Hippocampal formation (tissue), 2 donors: ENCODE measurements at places on chromosomes 12 and 14.

DNA sequence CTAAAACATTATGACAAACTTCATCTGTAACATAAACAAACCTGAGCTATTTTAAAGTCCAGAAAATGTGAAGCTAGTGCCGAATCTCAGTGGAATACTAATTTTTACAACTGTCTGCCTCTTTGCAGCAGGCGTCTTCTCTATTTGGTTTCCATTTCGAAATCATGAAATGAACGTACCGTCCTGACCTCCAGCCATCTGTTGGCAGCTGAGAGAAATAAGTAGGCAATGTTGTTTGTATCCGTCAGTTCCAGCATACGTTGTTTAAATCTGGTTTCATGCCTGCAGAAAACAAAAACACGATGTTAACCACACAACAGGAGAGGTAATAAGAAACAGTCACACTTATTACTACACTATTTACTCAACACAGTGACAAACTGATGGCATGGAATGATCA, 54.3 kb upstream of the KCNJ8 start:
- no peak for DNase-seq

- no peak for DNase-seq
Measured at GRCh38 chr14:103115845-103116572, 7.3 kb upstream of the TNFAIP2 start.

DNA sequence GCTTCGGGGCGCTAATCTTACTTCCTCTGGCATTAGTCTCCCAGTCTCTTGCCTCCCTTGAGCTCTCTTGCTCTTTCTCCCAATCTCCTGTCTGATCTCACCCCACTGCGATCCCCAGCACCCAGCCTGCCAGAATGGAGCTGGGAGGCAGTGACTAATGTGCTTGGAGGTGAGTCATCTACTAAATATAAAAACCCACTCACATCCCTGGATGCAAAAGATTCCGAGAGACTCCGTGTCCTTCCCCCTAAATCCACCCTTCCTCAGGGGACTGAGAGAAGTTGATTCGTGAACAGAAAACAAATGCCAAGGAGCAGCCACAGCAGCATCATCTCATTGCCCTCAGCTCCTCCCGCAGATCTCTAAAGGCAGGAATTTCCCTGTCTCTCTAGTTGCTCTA, 45.7 kb upstream of the KCNA5 start:
- DNase-seq, result no peak

DNA sequence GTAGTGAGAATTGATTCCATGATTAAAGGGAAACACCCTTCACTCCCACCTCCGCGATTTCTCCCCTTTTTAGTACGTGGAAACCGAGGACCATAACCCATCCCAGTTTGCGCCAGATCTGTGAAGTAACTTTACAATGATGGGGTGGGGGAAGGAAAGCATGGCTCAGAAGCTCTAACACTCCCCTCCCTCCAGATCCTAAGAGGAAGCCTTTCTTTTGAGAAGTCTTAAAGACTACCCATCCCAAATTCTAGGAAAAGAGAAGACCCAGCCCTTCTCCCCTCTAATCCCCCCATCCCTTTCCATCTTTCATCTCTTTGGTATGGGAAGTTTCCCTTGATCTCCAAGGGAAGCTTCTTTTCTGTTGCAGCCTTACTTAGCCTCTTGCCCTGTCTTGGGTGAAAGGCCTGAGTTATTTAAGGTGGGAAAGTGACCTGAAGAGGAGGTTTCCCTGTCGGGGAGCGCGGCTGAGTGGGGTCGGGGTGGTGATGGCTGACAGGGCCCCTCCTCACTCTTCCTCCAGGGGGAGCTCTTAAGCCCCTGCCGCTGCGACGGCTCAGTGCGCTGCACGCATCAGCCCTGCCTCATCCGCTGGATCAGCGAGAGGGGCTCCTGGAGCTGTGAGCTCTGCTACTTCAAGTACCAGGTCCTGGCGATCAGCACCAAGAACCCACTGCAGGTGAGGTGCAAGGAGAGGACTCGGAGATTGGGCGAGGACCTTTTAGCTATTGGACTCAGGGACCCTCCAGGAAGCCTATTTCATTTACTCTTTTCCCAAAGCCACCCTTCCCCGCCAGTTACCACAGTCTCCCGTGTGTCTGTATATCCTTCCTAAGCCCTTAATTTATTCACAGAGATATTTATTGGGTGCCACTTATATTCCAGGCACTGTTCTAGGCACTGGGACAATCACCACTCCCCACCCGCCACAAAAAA, 1.8 kb downstream of the MARCHF9 start:
- DNase-seq, result no peak

DNA sequence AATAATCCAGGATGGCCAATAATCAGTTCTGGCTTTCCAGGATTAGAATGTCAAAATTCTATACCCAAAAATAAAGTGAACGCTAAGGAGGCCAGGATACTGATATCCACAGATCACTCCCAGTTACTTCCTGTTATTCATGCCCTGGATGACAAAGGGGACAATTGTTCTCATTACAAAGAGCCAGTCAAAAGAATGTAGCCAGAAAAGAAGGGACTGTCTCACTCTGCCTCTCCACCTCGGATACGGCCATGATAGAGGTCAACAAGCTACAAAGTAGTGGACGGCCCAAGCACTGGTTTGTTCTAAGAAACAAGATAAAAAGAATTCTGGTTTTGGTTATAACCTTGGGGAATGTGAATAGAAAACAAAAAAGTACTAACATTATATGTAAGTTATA, 116.1 kb upstream of the ATF7IP start:
- no peak for DNase-seq

- DNase-seq, result no peak
Measured at GRCh38 chr12:2957816-2958431, 1.3 kb upstream of the TEAD4 start.

GRCh38 chr12:65100140-65100539, 21.0 kb downstream of the WIF1 start:
- DNase-seq, result no peak

GRCh38 chr12:131371401-131372170, 339.3 kb upstream of the SFSWAP start:
- DNase-seq, result no peak

DNA sequence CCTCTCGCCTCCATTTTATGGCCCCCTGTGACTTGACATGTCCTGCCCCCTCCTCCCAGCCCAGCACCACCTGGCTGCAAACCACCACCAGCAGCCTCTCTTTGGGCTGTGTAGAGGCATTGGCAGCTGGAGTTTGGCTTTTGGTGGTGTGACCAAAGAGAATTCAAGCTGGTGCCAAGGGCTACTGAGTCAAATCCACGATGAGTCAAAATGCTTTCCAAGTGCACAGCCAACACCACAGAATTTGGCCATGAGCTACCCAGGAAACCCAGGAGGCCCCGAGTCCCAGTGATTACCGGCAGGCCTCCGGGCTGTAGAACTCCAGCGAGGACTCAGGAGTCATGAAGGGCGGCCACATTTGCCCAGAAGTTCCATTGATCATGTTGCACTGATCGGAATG, 53.8 kb downstream of the SCARB1 start:
- DNase-seq, result no peak

DNA sequence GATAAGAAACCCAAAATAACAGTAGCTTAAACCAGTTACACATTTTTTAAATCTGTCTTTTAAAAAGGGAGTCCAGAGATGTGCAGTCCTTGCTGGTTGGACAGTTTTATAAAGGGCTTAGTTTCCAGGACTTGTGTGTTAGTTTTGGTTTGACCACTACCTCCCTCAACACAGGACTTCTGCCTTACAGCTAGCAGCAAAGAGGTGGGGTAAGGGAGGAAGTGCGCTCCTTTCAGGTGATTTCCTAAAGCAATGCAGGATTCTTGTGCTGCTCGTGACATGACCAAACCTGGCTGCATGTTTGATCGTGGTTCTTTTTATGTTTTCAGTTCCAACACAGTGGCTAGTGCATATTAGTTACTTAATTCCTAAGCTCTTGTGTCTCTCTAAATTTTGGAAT, 266.2 kb downstream of the TMTC2 start:
- DNase-seq, result no peak

DNA sequence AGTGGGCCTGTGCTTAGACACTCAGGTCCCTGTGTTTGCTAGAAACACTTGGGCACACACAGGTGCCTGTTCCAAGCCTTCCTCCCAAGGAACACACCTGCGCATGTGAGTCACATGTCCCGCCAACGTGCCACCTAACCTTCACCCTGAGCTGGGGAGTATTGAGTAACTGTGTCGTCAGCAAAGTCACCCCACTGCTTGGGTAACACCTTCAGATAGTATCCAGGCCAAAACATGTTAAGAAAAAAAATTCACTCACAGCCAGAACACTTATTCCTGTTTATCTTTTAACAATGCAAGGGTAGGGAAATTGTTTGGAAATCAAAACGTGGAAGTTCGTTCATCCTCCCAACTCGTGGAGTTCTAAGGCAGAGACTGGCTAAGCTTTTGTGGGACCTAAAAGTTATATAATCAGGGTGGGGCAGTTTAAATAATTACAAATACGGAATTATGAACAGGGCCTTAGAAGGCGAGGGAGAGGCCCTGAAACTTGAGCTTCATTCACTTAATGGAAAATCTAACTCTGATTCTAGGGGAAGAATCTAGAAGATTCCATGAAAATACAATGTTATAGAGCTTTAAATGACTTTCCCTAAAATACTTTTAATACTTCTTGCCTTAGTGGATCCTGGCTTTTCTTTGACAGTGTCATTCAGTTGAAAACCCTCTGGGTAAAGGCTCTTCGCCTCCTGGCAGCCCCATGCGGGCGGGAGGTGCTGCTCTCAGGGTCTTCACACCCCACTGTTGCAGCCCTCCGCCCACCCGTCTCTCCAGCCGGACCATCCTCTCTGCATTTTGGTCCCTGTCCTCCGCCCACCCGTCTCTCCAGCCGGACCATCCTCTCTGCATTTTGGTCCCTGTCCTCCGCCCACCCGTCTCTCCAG, 30.3 kb upstream of the ADIPOR2 start:
- peak; percentile 67 for DNase-seq

DNA sequence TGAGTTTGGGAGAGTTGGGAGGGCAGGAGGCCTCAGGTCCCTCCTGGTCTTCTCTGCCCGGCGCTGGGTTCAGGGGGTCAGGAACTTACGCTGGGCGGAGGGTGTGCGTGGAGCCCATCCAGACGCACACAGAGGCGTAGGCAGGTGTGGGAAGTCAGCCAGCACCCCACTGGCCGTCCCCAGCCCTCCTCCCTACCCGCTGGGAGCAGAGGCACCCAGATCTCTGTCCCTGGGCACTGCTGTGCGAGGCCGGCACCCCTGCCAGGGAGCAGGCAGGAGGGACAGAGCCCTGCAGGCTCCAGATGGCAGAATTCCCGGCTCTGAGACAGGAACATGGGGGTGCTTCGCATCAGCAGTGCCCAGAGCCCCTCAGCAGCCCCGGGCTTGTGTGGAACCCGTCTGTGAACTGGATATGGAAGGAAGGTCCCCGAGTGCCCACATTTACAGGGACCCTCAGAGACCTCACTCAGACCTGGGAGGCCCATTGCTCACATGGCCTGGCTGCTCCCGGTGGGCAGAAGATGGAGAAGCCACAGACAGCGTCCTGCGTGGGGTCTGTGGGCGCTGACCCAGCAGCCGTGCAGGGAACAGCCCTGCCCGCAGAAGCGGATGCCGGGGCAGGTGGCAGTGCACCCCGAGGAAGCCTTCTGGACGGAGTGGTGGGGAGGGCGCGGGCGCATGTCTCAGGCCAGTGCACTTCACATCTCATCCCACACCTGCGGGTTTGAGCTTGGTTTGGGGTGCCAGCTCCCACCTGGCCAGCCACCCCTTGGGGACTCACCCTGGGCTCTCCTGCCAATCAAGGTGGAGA, 59.3 kb downstream of the LRCOL1 start:
- DNase-seq, result no peak

DNA sequence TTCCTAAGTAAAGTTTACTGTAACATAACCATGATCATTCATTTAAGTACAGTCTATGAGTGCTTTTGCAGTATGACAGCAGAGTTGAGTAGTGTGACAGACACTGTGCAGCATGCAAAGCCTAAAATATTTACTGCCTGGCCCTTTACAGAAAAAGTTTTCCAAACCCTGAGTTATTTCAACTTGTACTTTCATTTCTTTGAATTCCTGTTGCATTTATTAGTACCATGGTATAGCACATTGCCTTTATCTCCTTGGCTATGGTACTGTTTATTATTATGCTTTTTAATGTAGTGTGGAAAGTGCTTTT, 6.2 kb downstream of the ARHGAP5 start:
- DNase-seq, result no peak
